Neuronal stem cell (in vitro differentiated cells): ENCODE measurements at places on chromosomes 6 and 20.
A peak's percentile ranks its signal among the peaks of the same experiment; 100 is the strongest.

GRCh38 chr6:33960345-33961313, 156.8 kb upstream of the MLN start:
- DNase-seq, result no peak

DNA sequence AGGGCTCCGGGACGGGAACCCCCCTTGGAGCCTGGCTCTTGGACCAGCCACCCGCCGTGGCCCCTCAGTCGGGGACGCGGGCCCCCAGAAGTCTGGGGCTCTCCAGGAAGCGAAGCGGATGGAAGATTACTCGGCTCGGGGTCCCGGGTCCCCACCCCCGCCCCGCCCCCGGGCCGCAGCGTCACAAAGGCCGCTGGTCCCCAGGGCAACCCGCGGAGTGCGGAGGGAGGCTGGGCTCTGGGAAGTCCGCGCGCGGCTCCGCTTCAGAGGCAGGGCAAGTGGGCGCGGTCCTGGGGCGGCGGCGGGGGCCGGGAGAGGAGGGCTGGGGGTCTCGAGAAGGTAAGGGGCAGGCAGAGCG, at the start of gene FNDC11:
Gene FNDC11, plus strand, starts transcription at position 227 of the 358 bp plus-strand sequence. CDS start 1,505 bp downstream, outside the sequence.
- peak; percentile 75 for DNase-seq

- no peak for DNase-seq
Measured at GRCh38 chr20:23603321-23603720, 2.4 kb downstream of the CST9 start.

DNA sequence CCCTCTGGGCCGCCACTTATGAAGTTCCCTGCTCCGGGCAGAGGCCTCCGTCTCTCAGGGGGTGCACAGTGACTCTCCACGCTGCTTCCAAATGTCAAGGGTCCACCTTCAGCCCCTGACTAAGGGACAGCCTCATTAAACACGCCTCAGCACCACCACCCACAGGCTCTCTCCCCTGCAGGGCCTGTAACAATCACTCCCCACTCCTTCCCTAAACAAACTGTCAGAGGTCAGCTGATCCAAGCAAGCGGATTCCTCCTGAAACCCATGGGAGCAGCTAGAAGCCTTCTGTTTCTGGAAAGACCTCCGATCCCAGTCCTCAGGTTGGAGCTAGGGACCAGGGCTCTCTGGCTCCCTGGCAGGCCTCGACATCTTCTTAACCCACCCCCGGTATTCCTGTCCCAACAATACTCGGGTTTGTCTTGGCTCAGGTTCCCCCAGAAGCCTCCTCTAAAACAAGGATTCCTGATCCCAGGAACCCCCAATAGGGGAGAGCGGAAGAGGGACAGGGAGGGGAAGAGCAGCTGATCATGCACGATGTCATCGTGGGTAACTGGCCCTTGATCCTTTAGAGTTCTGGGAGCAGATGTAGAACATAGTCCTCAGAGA, 181.0 kb downstream of the ZNF217 start:
- no peak for DNase-seq

DNA sequence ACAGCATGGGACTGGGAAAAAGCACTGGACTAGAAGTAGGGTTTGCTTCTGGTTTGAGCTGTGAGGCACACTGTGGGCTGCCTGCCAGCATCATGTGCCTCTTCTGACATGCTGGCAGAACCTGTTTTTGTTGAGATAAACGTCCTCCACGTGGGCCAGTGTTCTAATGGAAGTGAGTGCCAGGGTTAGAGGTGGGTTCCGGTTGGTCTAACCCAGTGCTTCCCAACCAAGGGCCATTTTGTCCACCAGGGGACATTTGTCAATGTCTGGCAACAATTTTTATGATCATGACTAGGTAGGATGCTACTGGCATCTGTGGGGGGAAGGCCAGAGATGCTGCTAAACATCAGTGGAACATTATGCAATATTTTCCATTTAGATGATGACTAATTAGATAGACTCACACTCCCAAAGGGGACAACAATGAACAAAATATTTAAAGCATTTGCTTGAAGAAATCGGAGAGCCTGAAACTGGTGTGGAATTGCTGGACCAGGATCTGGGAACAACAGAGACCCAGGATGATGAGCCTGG, 7.8 kb upstream of the APMAP start:
- no peak for DNase-seq

GRCh38 chr20:46590443-46590842, 40.0 kb upstream of the OCSTAMP start:
- DNase-seq, result no peak

DNA sequence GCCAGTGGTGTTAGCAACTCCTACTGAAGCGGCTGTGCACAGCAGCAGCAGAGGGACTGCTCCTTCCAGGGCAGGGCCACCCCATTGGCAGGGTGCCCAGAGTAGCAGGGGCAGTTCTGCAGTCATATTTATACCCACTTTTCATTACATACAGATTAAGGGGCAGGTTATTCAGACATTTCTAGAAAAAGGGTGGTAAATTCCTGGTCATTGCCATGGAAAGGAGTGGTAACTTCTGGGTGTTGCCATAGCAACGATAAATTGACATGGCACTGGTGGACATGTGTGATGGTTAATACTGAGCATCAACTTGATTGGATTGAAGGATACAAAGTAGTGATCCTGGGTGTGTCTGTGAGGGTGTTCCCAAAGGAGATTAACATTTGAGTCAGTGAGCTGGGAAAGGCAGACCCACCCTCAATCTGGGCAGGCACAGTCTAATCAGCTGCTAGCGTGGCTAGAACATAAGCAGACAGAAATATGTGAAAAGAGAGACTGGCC, 45.0 kb downstream of the IYD start:
- no peak for DNase-seq

DNA sequence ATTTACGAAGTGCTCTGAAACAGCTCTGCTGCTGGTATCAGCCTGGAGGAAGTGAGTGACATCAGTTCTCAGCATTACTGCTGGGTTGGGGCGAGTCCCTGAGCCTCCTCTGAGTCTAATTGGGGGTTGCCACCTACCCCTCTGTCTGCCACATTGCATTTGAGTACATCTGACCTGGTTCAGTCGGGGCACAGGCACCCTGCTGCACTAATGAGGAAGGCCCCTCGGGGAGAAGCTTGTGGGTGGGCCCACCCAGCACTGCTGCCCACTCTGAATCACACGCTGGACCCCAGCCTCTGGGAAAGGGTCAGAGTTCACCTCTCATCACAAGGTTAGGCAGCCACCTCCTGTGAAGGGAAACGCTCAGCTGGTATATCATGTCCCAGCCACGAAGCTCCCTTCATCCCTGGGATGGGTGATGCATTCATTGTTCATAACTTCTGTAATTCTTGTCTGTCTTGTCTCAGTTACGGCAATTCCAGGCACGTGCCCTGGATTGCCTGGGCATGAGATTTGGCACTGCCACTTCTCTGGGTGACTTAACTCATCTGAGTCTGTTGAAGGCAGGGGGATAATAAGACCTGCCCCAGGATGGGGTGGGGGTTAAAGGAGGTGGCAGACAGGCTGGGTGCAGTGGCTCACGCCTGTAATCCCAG, 13.3 kb downstream of the DNMT3B start:
- no peak for DNase-seq

DNA sequence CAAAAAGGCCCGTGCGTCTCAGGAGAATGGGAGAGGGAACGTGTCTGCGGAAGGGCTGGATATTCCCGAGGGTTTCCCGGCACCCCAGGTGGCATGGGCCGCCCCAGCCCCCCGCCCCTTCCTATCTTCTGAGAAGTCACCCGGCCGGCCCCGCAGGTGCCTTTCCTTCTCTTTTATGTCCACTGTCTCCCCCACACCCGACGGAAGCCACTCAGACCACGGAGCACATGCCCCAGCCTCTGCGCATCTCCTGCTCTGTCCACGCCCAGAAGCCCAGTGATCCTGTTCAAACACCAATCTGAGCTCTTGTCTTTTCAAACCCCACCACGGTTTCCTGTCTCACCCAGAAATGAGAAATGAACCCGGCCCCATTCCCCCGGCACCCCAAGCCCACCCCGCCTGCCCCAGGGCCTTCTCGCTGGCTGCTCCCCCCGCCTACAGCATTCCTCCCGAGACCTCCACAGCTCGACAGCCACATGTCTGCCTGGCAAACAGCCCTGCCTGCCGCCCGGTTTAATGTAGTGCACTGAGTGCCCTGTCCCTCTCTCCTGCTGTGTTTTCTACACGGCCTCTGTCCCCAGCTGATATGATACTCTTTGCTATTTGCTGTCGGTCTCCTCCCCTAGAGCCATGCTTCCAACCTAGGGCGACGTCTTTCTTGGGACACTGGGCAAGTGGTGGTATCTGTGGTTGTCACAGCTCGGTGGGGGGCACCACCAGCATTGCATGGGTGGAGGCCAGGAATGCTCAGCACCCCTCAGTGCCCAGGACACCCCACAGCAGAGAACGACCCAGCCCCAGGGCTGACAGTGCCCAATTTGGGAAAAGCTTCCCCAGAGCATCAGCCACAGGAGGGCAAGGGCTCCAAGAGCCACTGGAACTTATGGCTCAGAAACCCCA, 182.7 kb downstream of the TAF4 start:
- DNase-seq, result no peak

DNA sequence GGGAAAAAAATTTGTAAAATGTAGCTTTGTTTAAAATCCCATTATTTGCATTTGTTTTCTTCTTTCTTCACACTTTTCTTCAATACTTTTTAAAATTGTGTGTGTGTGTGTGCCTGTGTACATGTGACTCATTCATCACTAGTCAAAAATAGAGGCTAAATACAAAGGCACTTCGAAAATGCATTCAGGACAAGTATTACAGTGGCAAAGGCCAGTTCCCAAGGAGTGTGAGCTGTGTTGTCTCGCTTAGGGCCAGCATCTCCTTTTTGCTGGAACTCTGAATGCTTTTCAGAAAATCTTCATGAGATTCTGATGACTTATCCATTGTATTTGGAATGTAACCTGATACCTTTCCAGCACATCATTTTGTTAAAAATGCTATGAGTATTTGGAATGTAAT, 288.5 kb upstream of the CNR1 start:
- no peak for DNase-seq

DNA sequence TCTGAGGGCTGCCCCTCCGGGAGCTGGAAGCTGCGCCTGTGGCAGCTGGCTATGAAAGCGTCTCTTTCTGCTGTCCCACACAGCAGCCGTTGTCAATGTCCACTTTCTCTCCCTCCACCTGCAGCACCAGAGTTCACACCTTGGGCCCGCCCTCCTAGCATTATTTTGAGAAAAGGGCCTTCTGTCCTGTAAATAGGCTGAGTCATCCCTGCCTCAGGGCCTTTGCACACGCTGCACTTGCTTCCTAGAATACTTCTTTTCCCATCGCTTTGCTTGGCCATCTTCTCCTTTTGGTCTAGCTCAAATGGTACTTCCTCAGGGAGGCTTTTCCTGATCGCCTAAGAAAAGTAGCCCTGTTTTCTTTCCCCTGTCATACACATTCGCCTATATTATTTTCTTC, 69.3 kb upstream of the ZNFX1 start:
- DNase-seq, result no peak

DNA sequence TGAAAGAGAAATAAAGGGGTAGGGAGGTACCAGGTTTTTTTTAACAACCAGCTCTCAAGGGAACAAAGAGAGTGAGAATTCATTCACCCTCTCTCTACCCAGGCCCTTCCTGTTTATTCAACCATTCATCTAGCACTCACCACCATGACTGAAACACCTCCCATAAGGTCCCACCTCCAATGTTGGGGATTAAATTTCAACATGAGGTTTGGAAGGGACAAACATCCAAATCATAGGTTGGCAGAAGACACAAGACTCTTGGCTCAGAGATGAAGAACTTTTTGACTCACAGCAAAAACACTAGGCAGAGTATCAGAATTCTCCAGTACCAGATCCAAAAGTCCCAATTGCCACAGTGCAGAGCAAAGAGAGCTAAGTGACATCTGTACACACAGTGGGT, 186.3 kb downstream of the EDN1 start:
- DNase-seq, result no peak

GRCh38 chr6:132369526-132369925, 31.7 kb downstream of the MOXD1 start:
- no peak for DNase-seq

- no peak for DNase-seq
Measured at GRCh38 chr6:135657207-135657606, 159.7 kb upstream of the AHI1 start.

- no peak for DNase-seq
Measured at GRCh38 chr20:4856022-4856755, 134.5 kb downstream of the PRND start.

DNA sequence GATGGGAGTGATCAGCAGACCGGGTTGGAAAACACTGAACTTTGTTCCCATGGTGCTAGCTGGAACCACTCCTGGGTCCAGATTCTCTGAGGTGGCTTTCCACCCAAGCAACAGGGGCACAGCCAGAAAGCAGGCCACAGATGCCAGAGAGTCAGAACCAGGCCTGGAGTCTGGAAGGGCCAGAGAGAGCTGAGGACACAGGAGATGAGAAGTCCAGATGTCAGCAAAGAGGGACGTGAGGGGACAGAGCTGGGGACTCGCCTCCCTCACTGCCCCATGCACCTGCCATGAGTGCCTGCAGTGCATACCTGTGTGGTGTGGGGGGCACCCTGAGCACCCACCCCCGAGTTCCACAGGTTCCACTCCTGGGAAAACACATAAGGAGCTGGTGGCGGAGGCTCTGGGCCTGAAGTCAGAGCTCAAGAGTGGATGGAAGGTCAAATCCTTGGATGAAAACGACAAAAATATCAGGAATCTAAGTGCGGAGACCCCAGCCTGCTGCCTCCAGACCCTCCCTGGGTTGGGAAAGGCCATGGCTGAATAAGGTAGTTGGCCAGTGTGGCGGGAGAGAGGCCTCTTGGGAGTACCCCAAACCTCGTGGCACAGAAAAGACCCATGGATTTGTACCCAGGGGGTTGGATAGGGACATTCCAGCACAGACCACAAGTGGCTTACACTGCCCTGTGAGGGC, 224.2 kb downstream of the SYNDIG1 start:
- DNase-seq, result no peak

DNA sequence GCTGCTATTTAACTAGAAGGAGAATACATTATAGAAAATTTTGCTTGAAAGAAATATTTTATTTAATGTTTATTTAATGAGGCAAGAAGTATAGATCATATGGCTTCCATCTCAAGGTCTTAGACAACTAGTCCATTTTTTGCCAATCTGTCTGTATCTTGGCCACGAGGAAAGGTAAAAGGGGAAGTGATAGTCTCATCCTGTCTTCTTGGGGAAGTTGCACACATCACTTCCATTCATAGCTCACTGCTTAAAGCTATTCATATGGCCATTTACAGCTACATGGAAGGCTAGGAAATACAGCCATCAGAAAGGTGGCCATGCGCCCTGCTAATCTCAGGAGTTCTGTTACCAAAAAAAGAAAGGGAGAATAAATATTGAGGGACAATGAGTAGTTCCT, 50.8 kb downstream of the METTL24 start:
- no peak for DNase-seq

DNA sequence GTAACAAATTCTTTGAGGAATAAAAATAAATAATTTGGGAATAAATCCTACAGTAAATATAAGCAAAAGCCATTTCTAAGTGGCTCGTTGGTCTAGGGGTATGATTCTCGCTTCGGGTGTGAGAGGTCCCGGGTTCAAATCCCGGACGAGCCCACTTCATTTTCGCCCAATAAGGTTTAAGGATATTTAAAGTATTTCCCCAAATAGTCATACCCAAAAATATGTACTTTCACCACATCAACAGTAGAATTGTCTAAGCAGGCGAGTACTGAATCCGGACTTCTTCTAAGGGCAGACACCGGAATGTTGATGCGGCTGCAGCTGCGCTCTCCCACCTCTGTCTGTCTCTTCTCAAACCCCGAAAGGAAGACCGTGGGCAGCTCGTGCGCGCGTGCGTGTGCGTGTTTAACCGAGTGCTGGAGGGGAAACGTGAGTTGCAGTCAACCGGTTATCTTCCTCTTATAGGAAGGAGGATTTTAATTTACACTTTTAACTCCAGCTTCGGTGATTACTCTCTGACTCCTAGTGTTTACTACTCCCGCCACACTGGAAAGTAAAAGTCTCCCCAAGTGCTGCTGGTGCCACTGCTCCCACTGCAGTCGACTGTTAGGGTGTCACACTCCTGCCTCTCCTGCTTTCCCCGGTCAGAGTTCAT, 155.7 kb upstream of the PRSS16 start:
- peak; percentile 37 for DNase-seq
